Suppressor macrophage treated with lipopolysaccharide for 1 hour (primary cell): ENCODE measurements at places on chromosomes 12 and 14.

- DNase-seq: peak; percentile 93
Measured at GRCh38 chr12:106113042-106113441, 25.7 kb downstream of the NUAK1 start.

- DNase-seq: no peak
Measured at GRCh38 chr12:104471336-104471735, 14.6 kb downstream of the CHST11 start.

- no peak for DNase-seq
Measured at GRCh38 chr12:9786726-9787717, 26.3 kb upstream of the CD69 start.

DNA sequence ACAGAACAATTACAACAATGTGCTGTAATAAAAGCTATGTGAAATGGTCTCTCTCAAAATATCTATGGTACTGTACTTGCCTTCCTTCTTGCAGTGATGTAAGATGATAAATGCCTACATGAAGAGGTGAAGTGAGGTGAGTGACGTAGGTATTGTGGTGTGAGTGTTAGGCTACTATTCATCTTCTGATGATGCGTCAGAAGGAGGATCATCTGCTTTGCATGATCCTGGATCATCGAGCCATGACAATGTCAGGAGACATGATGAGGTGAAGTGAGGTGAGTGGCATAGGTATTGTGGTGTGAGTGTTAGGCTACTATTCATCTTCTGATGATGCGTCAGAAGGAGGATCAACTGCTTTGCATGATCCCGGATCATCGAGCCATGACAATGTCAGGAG lies 105.8 kb downstream of the KCNC2 start:
- DNase-seq: no peak

DNA sequence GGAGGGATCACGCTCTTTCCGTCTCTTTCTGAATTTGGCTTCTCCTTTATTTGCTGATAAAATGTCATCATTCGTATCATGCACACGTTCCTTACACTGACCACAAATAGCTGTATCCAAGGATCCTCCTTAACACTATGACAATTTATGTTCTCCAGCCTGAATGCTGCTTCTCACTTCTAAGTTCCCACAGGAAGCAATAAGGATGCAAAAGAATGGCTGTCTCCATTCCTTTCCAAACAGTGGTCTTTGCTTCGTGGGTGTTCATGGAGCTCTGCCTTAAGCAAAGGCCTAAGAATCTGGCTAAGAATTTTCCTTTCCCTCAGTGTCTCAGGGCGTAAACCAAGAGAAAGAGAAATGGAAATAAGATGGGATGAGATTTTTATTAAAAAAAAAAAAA lies 200.2 kb downstream of the ITPR2 start:
- DNase-seq: no peak

DNA sequence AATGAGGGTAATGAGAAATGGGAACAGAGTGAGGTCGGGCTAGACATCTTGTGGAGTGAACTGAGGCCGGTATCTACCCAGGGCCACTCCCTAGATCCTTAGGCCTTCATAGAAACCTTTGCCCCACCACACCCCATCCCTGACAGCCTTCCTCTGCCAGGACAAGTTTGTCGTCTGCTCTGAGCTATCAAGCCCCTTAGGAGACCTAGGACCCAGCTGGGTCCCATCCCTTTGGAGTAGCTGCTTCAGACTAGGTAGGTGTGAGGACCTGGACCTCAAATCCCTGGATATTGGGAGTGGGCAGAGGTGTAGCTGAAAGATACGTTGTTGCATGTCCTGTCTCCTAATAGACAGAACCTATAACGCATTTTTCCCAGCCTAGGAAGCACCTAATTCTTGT lies at the start of gene TMEM253:
TMEM253 (plus strand) TSS at position 136 of the 400 bp plus-strand sequence. CDS start 278 bp downstream, outside the sequence.
- DNase-seq: no peak

GRCh38 chr14:80223696-80224465 lies 12.6 kb upstream of the DIO2 start:
- no peak for DNase-seq

- peak; percentile 88 for DNase-seq
Measured at GRCh38 chr12:630656-631632, 32.3 kb downstream of the NINJ2 start.

GRCh38 chr12:129075460-129076208 lies 222.4 kb downstream of the GLT1D1 start:
- DNase-seq: no peak

DNA sequence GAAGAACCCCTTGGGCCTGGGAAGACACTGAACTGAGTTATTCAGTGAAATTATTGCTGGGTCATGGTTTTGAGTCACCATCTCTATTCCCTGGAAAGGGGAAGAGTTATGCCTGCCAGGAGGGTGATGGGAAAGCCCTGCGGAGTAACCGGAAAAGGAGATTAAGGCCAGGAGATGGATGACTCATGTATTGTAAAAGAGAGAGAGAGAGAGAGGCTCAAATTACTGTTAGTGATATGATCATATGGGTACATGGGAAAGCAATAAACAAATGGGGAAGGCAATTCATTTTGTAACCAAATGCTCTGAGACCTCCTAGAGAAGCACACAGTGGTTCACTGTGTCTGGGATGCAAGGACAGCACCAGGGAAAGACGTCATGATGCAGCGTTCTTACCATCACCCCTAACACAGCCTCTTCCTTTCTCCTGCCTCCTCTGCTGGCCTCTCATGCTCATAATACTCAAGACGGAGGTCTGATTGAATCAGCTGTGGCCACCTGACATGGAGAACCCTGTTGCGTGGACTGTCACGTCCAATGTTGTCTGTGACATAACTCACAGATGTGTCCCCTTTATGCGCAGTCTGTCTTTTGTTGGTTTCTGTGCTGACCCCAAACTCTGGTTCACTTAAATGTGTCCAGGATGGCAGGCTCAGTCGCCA lies 243.7 kb downstream of the TMEM132D start:
- no peak for DNase-seq

DNA sequence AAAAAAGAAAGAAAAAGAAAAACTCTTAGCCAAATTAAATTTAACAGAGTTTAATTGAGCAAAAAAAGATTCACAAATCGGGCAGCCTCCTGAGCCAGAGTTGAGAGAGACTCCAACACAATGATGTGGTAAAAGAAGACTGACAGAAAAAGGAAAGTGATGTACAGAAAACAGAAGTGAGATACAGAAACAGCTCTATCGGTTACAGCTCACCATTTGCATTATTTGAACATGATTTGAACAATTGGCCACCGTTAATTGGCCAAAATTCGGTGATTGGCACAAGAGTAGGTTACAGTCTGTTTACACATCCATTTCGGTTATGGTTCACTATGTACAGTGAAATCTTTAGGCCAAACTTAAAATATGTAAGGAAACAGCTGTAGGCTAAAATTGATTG lies 117.7 kb downstream of the SPTSSA start:
- DNase-seq: no peak

GRCh38 chr14:81123811-81124210 lies 96.9 kb downstream of the GTF2A1 start:
- peak; percentile 19 for DNase-seq

- DNase-seq: peak; percentile 54
Measured at GRCh38 chr12:56565510-56566101, 44.0 kb downstream of the RBMS2 start.

DNA sequence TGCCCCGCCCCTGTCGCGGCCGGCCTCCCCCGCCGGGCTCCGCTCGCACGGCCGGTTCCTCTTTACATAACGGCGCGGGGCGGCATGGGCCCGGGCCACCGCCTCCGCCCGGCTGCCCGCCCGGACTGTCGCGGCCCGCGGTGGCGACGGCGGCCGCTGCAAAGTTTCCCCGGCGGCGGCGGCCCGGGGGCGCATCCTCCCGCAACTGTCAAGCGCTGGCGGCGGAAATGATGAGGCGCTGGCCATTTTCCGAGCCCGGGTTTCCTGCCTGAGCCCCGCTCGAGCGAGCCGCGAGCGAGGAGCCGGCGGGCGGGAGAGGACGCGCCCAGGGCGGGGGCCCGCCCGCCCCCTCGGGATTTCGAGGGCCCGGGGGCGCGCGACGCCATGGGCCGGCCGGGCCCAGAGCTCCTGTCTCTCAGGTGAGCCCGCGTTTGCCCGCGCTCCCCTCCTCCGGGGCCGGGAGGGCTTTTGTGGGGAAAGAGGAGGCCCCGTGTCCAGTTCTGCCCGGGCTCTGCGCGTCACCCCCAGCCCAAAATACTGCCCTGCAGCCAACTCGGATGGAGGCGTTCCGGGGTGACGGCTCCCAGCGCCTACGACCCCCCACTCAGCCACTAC lies at the start of gene SH2B3:
SH2B3 (plus strand) TSS at position 65 of the 615 bp plus-strand sequence. CDS start 12,223 bp downstream, outside the sequence.
- no peak for DNase-seq

- DNase-seq: no peak
Measured at GRCh38 chr14:73466861-73467260, 8.5 kb upstream of the NUMB start.

DNA sequence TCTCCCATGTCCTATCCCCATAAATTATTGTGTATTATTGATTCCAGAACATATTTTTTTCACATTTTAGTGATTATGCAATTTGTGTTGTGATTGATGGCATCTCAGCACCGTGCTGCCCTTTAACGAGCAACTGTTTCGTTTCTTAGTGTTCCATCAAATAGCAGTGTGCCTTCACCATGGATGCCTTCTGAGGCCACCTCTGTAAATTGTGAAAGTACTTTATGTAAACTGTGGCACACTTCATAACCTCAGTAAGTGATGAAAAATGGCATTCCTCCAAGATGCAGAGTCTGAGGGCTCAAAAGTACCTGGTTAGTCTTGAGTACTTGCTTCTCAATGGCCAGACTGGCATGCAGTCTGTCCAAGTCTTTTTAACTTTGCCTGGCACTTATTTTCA lies 8.2 kb downstream of the CHST11 start:
- DNase-seq: no peak

DNA sequence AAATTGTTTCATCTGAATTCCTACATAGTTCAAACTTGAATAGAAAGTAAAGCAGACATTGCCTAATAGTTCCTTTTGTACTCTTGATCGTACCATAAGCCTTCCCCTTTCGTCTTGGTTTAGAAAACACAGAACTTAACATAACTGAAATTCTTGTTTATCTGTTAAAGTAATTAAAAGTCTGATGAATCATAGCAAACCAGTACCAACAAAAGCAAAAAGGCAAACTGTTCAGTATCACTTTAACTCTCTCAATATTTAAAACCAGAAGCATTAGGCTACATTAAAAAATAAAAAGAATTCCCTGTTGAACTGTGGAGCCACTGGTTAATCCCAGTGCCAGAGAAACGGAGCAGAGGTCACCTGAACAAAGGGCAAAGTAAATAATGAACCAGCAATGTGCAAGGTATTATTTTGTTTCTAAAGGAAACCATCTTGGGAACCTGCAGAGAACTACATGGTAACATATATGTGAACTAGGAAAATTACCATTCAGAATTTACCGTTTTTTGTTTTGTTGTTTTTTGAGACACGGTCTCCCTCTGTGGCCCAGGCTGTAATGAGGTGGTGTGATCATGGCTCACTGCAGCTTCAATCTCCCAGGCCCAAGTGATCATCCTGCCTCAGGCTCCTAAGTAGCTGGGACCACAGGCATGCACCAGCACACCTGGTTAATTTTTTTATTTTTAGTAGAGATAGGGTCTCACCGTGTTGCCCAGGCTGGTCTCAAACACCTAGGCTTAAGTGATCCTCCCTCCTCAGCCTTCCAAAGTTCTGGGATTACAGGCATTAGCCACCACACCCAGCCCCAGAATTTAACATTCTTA lies 17.1 kb upstream of the HIGD1C start:
- no peak for DNase-seq

GRCh38 chr12:19643635-19644034 lies 204.3 kb downstream of the AEBP2 start:
- DNase-seq: peak; percentile 49

- no peak for DNase-seq
Measured at GRCh38 chr12:86730233-86730632, 474.0 kb upstream of the MGAT4C start.
